ENCODE measurements at places on chromosomes 1 and 21.

- no peak for DNase-seq
Observed at GRCh38 chr1:3356827-3357460, 97.5 kb upstream of the ARHGEF16 start.

GRCh38 chr1:38061883-38062328 lies 15.3 kb upstream of the POU3F1 start:
- DNase-seq: no peak

DNA sequence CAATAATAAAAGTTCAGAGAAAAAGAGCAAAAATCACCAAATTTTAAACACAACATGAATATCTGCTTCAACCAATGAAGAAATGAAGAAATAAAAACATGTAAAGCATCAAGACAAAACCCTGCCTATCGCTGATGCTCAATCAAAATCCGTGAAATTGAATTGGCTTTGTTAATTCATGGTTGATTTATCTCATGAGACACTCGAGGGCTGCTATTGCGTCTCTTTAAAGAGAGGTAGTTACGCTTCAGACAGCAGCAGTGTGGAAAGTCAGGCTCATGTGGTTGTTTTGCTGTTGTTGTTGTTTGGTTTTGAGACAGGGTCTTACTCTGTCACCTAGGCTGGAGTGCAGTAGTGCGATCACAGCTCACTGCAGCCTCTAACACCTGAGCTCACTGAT lies 65.5 kb upstream of the RGS7 start:
- no peak for DNase-seq

DNA sequence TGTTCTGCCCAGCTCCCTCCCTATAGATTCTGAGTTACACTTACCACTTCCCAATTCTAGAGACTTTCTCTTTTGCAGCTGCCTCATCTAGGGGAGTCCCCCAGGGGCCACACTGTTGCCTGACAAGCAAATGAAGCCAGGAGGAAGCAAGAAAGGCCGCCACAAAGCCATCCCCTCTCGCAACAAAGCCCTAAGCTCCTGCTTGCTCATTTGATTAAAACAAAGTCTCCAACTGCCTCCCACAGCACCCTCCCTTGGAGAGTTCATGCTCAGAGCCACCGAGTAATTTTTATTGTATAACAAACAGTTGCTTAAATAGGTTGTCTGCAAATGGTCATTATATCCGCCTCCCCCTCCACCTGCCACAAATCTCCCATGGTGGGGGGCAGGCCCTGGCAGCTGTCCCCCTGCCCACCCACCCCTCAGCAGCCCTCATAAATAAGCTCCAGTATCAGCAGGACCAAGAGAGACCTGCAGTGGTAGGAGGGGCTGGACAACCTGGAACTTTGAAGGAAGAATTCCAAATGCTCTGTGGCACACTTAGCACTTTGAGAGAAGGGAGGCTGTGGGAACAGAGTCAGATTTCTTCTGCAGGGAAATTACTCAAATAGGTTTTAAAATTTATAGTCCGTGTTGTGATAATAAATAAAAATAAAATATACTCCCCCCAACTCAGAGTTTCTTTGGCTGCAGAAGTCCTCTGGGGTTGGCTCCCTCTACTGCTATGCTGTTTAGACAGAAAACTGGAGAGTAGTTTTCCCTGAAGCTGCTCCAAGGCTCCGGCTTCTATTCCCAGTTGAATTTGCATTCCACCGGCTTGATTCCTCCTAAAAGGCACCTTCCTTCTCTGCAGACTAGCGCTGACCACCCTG lies 237.5 kb downstream of the TTLL7 start:
- no peak for DNase-seq

- DNase-seq: no peak
Observed at GRCh38 chr1:159594625-159595405, 7.2 kb downstream of the APCS start.

GRCh38 chr1:25933479-25934365 lies 27.5 kb upstream of the STMN1 start:
- no peak for DNase-seq

All from activated CD4-positive, alpha-beta T cell treated with anti-CD3 and anti-CD28 coated beads, Interleukin-2, amount 50 U/mL, for 24 hours (primary cell).